ENCODE measurements at places on chromosomes 6 and 20. TPM values are rescaled to one million over a fixed set of nuclear protein-coding genes. Genes with fewer than 3 reads are reported as not detected.

- no peak for DNase-seq
Measured at GRCh38 chr6:37696220-37696840, 1.4 kb downstream of the MDGA1 start.

DNA sequence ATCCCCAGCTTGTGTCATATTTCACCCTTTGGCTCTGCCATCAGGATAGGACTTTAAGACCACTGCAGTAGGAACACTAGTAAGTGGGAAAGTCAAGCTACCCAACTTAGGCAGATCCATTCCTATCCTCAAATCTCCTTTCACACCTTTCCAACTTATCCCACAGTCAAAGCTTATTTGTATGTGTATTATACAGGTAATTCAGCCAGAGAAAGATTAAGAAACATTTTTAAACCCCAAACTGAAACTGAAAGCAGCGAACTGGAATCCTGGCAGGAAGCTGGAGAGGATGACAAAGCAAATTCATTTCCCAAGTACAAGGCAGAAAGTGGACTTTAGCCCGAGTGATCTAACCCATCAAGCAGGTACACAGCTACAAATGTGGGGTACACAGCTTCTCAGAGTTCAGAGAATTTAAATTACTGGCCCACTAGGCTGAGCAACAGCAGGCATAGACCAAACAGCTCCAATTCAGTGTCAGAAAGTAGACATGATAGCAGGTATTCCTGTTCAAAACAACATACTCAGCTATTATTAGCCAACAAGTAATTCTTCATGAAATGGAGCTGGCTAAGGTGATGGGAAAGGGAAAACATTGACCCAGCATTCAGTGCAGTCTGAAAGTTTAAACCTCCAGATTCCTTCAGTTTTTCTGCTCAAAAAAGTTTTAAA, 39.1 kb downstream of the ILRUN start:
- peak; percentile 89 for DNase-seq

GRCh38 chr20:51188941-51189340, 166.0 kb upstream of the KCNG1 start:
- no peak for DNase-seq

GRCh38 chr20:58377766-58378401, 11.1 kb upstream of the VAPB start:
- no peak for DNase-seq

Gene C6orf52
- not detected for total RNA-seq

Gene RIMS4
- total RNA-seq = 1.3 TPM

Gene SAMD5
- total RNA-seq = 28.9 TPM

- no peak for DNase-seq
Measured at GRCh38 chr6:83509441-83509840, 2.9 kb upstream of the PRSS35 start.

- no peak for DNase-seq
Measured at GRCh38 chr6:305371-306206, 13.3 kb downstream of the DUSP22 start.

Gene ADTRP
- total RNA-seq = 14.0 TPM

Gene IRF4
- 6.2 TPM for total RNA-seq

Gene NKAPL
- total RNA-seq = 0.79 TPM

- no peak for DNase-seq
Measured at GRCh38 chr20:51284871-51285270, 257.6 kb downstream of the NFATC2 start.

All from skin of body (tissue), 3 donors.